ENCODE measurements at places on chromosomes 13 and 19.

DNA sequence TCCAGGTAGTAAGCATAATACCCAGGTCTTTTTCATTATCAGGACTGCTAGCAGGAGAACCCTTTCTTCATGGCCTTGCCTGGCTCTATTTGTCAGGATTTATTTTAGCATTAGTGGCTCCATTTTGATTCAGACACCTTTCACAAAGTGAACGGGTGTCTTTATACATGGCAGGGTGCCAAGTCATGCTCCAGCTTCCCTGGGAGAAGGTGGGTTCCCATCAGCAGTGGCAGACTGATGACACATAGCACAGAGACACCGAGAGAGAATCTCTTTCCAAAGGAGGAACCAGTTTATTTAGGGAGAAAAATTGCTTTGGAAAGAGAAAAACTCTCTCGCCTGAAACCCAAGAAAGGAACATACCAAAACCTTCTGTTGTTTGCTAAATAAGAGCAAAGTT lies 135.3 kb upstream of the TMTC4 start:
- DNase-seq, result no peak

DNA sequence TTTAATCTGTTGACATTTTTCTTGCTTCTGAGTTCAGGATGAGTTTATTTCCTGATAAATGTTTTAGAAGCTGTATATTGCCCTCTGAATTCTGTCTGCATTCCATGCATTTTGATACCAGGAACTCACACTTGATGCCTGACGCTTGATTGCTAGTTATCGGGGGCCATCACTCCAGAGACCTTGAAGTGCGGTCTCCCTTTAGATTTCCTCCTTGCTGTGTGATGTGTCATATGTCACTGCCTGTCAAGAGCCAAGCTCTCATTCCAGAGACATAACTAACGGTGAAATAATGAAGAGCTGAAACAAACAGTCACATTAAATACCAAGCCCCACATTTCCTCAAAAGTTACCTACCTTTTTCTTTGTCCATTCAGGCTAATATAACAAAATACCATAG lies 155.5 kb downstream of the TNFSF13B start:
- no peak for DNase-seq

- DNase-seq, result peak; percentile 42
Observed at GRCh38 chr13:108859197-108860012, 230.0 kb downstream of the MYO16 start.

DNA sequence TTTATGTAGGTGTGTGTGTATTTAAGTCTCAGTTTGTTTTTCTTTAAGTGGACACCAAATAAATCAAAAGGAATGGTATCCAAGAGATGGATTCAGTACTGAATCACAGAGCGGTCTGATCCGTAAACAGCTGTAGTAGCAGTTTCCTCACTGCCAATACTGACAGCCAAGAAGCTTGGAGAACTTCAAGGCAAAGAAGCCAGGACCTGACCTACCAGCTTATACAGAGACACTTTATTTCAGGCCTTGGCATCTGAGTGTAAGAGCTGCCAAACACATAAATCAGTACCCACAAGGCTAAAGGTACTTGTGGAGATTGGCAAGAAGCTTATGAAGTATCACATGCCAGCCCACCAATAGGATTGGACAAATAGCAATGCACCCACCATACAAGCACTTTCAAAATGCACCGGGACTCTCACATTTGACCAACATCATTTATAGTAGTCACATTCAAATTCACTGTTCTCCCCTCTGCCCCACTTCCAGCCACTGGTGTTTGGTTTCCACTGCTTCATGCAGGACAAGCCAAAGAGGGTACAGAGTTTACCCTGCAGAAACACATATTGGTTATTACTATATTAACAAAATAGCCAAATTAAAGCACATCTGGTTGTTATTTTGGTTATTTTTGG lies 357.9 kb downstream of the KLF12 start:
- DNase-seq, result no peak

GRCh38 chr13:34294483-34295129 lies 476.7 kb downstream of the RFC3 start:
- DNase-seq, result peak; percentile 1

DNA sequence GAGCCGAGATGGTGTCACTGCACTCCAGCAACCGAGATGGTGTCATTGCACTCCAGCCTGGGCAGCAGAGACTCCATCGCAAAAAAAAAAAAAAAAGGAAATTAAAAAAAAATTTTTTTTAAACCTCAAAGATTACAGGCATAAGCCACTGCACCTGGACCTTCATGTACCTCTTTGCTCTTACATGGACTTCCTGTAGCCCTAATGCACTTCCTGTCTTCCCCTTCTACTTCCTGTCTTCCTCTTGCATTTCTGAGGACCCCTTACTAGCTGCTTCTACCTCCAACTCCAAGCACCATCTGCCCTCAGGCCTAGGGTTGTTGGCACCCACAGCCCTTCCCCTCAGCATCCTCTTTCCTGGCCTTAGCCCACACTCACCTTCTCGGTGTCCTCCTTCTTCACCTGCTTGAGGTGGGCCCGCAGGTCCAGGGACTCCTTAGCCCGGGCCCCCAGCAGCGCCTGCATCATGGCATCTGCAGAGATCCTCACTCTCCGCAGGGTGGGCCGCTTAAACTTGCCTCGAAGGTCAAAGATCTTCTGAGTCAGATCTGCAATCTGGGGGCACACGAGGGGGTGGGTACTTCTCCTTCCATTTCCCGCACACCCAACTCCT lies 3.8 kb downstream of the TNNI3 start:
- no peak for DNase-seq

DNA sequence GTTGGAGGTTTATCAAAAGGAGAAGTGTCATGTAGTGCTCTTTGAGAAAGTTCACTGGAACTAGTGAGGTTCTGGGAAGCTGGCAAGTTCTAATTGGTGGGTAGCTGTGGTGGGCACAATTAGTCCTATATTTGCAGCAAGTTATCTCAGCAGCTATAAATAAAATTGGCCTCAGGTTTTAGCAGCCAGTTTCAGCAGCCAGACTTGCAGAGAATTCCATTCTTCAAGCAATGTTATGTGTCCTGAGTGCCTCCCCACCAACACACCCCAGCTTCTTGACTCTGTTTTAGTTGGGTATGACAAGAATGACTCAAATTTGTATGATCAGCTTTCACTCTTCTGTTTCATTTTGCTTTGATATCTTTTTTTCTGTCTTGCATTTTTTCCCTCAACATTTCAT lies 4.7 kb downstream of the IFT88 start:
- DNase-seq, result no peak

GRCh38 chr19:9958379-9958821 lies 22.1 kb upstream of the OLFM2 start:
- DNase-seq, result no peak

DNA sequence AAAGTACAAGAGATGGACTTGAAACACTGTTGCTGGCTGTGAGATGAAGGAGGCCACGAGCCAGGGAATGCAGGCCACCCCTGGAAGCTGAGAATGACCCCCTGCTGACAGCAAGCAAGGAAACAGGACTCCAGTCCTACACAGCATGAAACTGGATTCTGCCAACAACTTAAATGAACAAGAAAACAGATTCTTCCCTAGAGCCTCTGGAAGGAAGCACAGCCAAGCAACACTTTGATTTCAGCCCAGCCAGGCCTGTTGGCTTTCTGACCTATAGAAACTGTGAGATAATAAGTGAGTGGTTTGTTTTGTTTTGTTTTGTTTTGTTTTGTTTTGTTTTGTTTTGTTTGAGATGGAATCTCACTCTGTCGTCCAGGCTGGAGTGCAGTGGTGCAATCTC lies 105.3 kb upstream of the CACNA1A start:
- DNase-seq, result no peak

- DNase-seq, result no peak
Observed at GRCh38 chr19:55601084-55601483, 996 bp downstream of the ZNF524 start.

DNA sequence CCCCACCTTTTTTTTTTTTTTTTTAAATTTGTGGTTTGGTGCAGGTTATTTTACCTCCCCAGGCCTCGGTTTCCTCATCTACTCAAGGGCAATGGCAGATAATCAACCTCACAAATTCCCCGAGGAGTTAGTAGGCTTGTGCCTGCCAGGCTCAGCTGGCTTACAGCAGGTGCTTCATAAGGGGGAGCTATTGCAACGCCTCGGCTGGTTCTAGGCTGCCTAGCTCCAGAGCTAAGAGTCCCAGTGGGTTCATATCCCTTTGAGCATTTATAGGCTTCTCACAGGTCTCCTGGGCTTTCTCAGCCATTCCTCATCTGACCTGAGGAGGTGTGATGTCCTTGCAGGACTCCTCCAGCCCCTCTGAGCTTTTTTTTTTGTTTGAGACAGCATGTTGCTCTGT lies 10.6 kb downstream of the BCKDHA start:
- no peak for DNase-seq

Measured in SW480 (cell line).